ENCODE measurements at places on chromosomes 3 and 15. TPM values are rescaled to one million over a fixed set of nuclear protein-coding genes. Genes with fewer than 3 reads are reported as not detected.

DNA sequence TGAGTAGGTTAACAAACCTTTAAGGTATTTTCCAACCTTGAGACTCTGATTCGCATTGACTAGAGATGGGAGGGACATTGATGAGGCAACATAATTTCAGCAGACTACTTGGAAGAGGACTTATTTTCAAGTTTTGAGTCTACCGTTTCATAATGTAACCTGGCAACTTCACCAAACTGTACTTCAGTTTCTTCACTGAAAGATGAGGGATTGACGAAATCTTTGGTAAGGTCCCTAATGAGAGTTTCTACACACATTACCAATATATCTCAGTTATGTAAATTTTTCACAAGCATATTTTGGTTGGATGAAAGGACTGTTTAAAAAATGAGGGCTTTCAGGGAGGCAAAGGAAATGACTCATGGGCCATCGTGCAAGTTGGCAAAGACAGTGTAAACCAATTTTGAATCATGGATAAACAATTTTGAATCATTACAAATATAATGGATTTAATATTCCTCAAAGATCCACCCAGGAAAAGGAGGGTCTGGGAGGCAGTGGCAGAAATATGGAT is 28.7 kb upstream of the SEMA6D start:
- H3K36me3 ChIP-seq, result no peaks in the 10 kb centered on the region
- DNase-seq, result no peak
- no peak overlapping the region for H3K27ac ChIP-seq
- H3K4me3 ChIP-seq, result no peak overlapping the region
- H3K4me1 ChIP-seq, result no peaks in the 10 kb centered on the region

DNA sequence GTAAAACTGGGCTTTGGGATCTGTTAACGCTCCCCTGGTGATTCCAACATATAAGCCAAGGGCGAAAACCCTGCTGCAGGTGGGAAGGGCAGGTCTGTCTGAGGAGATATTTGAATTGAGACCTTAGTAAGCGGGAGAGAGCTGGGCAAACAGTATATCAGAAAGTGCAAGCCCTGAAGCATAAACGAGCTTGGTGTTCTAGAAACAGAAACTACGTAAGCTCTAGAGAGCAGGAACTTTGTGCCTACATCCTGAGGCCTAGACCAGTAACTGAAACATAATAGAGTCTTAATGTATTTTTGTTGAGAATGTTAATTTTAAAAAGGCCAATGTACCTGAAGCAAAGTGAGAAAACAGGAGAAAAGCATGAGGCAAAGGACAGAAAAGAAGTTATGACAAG is 62.9 kb upstream of the FSIP1 start:
- H3K4me3 ChIP-seq, result no peak overlapping the region
- H3K27ac ChIP-seq, result no peak overlapping the region
- no peak for DNase-seq
- H3K27me3 ChIP-seq, result no peaks in the 10 kb centered on the region
- no peaks in the 10 kb centered on the region for H3K4me1 ChIP-seq

- no peaks in the 10 kb centered on the region for H3K36me3 ChIP-seq
- no peak overlapping the region for H3K4me3 ChIP-seq
- DNase-seq, result no peak
- no peaks in the 10 kb centered on the region for H3K4me1 ChIP-seq
- no peaks in the 10 kb centered on the region for H3K27me3 ChIP-seq
- no peak overlapping the region for H3K27ac ChIP-seq
Measured at GRCh38 chr3:143855183-143855582, 6.9 kb upstream of the SLC9A9 start.

- no peaks in the 10 kb centered on the region for H3K27me3 ChIP-seq
- DNase-seq, result no peak
- no peak overlapping the region for H3K27ac ChIP-seq
- no peaks in the 10 kb centered on the region for H3K36me3 ChIP-seq
Measured at GRCh38 chr3:9767418-9767817, 2.3 kb downstream of the CAMK1 start.

- no peak overlapping the region for H3K4me3 ChIP-seq
- H3K36me3 ChIP-seq, result no peaks in the 10 kb centered on the region
- no peaks in the 10 kb centered on the region for H3K4me1 ChIP-seq
- DNase-seq, result no peak
- H3K27ac ChIP-seq, result no peak overlapping the region
Measured at GRCh38 chr3:49876567-49876966, 6.9 kb upstream of the CAMKV start.

DNA sequence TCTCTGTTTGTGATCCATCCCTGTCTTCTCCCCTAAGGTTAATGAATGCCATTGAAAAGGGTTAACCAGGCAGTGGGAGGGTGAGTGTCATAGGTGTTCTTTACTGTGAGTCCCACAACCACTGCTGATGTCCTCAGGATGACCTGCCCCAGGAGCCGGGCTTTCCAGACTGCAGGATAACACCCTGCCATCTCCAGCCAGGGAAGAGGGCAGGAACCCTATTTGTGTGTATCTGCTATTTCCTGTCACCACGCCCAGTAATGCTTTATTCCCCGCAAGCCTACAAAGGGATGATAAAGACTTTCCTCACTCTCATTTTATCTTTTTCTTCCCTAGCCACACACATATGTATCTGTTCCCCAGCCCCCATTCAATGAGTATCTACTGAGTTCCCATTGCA is 15.6 kb upstream of the CTXND1 start:
- no peaks in the 10 kb centered on the region for H3K4me1 ChIP-seq
- DNase-seq, result no peak
- H3K27ac ChIP-seq, result no peak overlapping the region
- no peaks in the 10 kb centered on the region for H3K36me3 ChIP-seq
- H3K27me3 ChIP-seq, result no peaks in the 10 kb centered on the region

DNA sequence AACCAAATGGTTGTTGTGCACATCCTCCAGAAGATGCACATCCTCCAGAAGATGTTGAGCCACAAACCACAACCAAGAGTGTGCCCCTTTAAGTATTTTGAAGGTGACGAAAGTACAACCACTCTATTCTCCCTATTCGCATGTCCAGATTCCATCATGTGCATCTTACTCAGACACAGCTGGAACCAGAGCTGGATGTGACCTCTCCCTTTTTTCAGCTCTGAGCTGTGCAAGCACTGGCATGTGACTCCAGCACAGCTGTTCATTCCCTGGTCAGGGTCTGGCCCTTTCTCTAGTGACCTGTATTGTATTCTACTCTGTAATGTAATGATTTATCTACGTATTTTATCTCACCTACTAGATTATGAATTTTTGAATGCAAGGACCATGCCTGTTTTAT is 29.3 kb upstream of the DLG1 start:
- no peak overlapping the region for H3K4me3 ChIP-seq
- no peak overlapping the region for H3K27ac ChIP-seq
- no peak for DNase-seq
- no peaks in the 10 kb centered on the region for H3K36me3 ChIP-seq

- no peaks in the 10 kb centered on the region for H3K36me3 ChIP-seq
- no peaks in the 10 kb centered on the region for H3K4me1 ChIP-seq
- H3K27me3 ChIP-seq, result no peaks in the 10 kb centered on the region
- DNase-seq, result no peak
- no peak overlapping the region for H3K4me3 ChIP-seq
- H3K27ac ChIP-seq, result no peak overlapping the region
Measured at GRCh38 chr15:60999771-61000170, 229.3 kb downstream of the RORA start.

DNA sequence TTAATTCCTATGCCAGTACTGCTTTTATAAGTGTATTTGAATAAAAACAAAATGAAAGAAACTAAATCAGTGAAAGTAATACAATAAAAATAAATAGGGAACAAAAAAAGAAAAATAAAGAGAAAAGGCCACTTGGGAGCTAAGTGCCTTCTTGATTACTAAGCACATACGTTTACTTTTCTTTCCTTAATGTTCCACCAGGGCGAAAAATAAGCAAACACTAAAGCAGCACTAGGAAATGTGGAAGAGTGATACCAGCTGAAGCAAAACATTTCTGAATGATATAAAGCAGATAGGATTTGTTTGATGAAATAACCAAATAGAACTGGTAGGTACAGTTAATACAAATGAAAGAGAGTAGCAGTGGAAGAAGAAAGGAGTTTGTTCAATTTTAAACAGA is 132.8 kb upstream of the ZPLD1 start:
- H3K36me3 ChIP-seq, result no peaks in the 10 kb centered on the region
- H3K4me3 ChIP-seq, result no peak overlapping the region
- DNase-seq, result no peak
- no peaks in the 10 kb centered on the region for H3K4me1 ChIP-seq

DNA sequence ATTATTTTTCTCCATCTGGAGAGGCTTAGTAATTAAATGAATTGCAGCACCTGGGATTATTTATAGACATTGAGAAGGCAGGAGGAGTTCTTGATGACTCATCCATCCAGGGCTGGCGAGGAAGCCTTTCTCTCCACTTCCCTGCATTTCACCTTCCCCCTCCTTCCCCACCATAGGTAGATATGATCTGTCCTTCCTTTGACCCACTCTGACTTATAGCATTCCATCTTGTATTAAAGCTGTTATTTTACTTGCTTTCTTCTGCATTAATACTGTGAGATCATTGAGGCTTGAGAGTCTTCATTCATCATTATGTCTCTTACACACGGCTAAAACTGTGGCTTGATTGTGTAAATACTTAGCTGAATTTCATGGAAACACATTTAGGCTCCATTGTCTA is 288.8 kb downstream of the FEZF2 start:
- no peaks in the 10 kb centered on the region for H3K36me3 ChIP-seq
- no peak for DNase-seq
- no peaks in the 10 kb centered on the region for H3K4me1 ChIP-seq
- H3K27ac ChIP-seq, result no peak overlapping the region

GRCh38 chr3:133443649-133444422 is 44.0 kb downstream of the BFSP2 start:
- no peak overlapping the region for H3K4me3 ChIP-seq
- H3K36me3 ChIP-seq, result no peaks in the 10 kb centered on the region
- no peaks in the 10 kb centered on the region for H3K27me3 ChIP-seq
- DNase-seq, result peak; percentile 30

DNA sequence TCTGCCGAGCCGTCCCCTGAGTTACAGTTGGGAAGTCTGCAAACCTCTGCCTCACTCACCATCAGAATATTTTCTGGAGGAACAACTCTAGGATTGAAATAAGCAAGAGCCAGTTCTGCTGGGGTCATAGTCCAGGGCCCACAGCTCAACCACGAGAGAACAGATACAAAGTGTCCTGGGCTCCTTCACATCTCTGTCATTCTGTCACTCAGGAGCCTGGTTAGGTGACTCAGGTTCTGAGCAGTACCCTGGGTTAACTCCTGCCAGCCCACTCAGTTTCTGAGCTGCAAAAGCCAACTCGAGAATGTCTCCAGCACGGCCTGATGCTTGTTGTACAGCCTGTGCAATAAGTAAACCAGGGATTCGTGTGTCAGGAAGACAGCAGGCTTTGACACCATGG is 155.7 kb downstream of the SLCO3A1 start:
- H3K4me3 ChIP-seq, result no peak overlapping the region
- no peaks in the 10 kb centered on the region for H3K27me3 ChIP-seq
- no peak overlapping the region for H3K27ac ChIP-seq
- DNase-seq, result no peak

DNA sequence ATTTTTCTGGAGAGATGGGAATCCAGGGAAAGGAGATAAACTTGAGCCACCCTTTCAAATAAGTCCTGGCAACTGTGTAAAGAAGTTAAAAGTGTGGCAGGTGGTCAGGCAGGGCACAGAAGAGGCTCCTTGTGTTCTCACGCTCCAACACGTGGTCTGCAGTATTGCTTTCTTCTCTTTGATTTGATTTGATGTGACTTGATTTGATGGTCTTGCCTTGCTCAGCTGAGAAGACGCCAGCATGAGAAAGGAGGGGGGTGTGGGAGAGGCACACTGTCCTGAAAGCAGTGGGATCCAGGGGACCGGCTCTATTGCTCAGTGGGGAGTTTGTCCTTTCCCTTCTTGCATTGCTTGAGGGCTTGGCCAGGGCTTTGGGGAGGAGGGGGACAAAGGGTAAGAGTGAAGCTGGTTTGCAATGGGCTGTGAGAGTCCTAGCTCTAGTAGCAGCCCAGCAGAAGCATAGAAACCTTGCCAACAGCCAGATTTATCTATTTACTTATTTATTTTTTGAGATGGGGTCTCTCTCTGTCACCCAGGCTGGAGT is 25.7 kb upstream of the NEO1 start:
- H3K27ac ChIP-seq, result no peak overlapping the region
- H3K4me1 ChIP-seq, result no peaks in the 10 kb centered on the region
- H3K27me3 ChIP-seq, result no peaks in the 10 kb centered on the region
- H3K36me3 ChIP-seq, result no peaks in the 10 kb centered on the region
- DNase-seq, result no peak

DNA sequence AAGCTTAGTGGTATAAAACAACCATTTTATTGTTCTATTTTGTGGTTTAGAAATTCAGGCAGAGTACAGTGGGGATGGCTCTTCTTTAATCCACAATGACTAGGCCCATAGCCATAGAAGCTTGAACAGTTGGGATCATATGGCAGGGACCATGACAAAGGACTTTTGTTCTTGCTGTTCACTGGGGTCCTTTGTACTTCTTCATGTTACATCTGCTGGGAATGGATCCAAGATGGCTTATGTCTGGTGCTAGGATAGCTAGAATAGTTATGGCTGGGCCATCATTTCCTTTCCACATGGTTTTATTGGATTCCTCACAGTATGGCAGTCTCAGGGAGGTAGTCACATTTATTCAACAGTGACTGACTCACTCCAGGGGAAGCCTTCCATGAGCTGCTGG is 427.9 kb upstream of the AGTR1 start:
- H3K27ac ChIP-seq, result no peak overlapping the region
- H3K36me3 ChIP-seq, result no peaks in the 10 kb centered on the region
- H3K4me1 ChIP-seq, result no peaks in the 10 kb centered on the region

DNA sequence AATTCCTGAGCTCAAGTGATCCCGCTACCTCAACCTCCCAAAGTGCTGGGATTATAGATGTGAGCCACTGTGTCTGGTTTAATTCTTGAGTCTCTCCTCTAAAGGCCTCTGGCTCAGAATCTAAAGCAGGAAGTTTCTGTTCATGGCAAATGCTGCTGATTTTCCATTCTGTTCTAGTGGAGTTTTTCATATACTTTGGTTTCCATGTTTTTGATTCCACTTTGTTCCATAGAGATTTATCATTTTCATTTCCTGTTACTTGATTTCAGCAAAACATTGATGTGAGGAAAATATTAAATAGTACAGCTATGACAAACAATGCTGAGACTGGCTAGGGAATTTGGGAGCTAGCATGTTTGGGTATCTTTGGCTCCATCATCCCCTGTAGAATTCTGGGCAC is 205.6 kb downstream of the TCF12 start:
- no peaks in the 10 kb centered on the region for H3K36me3 ChIP-seq
- no peak overlapping the region for H3K27ac ChIP-seq
- no peak overlapping the region for H3K4me3 ChIP-seq
- no peak for DNase-seq
- H3K4me1 ChIP-seq, result no peaks in the 10 kb centered on the region

GRCh38 chr3:135197246-135197645 is 402.2 kb downstream of the EPHB1 start:
- no peak overlapping the region for H3K4me3 ChIP-seq
- H3K27me3 ChIP-seq, result no peaks in the 10 kb centered on the region
- no peak overlapping the region for H3K27ac ChIP-seq
- H3K36me3 ChIP-seq, result no peaks in the 10 kb centered on the region

GRCh38 chr3:30518181-30518864 is 88.1 kb upstream of the TGFBR2 start:
- peaks cover 33% of the 10 kb centered on the region for H3K4me1 ChIP-seq
- H3K27me3 ChIP-seq, result no peaks in the 10 kb centered on the region
- H3K36me3 ChIP-seq, result no peaks in the 10 kb centered on the region
- no peak overlapping the region for H3K4me3 ChIP-seq
- peak; percentile 32 for DNase-seq

The NANOGP8 gene
- not detected for total RNA-seq

The CPN2 gene
- total RNA-seq, result not detected

The GPR171 gene
- total RNA-seq, result 0.32 TPM

The GADL1 gene
- total RNA-seq, result not detected

The KBTBD8 gene
- 0.78 TPM for total RNA-seq

The ERICH6 gene
- not detected for total RNA-seq

The EPHB3 gene
- total RNA-seq, result 11.6 TPM

The TRIM42 gene
- total RNA-seq, result not detected
